Activated naive CD4-positive, alpha-beta T cell treated with anti-CD3 and anti-CD28 coated beads, Interleukin-2, amount 50 U/mL, for 72 hours (primary cell): ENCODE measurements at places on chromosomes 6 and 20.

DNA sequence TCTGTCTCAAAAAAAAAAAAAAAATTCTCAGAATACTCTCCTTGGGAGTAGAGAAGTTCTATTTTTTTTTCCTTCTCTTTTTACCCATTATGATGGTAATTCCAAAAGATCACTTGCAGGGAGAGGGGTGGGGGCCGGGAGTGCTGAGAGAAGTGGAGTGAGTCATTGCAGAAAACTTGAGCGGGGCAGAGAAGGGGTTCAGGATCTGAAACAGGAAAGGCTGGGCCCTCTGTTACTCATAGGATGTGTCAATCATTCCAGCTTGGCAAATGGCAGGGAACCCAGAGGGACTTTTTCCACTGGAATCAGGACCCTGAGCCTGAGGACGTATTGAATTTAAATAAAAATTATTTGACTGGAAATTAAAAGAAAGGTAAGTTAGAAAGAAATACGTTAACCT, 111.4 kb upstream of the ARMC2 start:
- DNase-seq = no peak

DNA sequence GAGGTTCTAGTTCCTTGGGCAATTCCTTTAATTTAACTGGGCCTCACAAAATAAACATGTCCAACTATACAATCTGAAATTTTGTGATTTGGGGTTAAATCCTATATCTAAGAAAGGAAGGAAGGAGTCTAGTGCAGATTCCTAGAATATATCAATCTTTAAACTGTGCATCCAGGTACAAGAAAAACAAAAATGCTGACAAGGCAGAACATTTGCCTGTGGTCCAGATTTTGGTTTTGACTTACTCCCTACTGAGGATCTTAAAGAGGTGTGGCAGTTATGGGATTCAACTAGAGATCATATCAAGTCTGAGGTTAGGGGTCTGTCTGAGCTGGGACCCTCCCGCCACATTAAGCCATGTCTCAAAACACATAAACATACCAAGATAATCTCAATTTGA, 17.7 kb upstream of the COX7A2 start:
- no peak for DNase-seq

GRCh38 chr6:111967131-111967530, 86.8 kb upstream of the CCN6 start:
- DNase-seq = no peak

GRCh38 chr6:109050012-109050411, 44.6 kb downstream of the SESN1 start:
- no peak for DNase-seq

DNA sequence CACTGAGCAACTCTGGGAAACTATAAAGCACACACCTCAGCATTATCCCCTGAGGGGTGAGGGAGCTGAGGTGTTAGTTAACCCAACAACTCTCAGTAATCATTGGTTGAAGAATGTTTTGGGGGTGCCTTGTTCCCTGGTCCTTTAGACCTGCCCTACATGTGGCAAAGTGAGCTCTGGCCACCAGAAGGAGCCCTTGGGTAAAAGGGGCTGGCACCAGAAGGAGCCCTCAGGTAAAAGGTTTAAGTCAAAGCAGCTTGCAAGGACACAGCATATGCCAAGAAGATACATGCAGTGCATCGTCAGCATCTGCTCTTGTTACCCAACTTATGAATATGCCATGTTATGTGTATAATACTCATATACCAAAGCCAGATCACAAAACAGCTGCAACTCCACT, 1081.7 kb downstream of the KIF16B start:
- no peak for DNase-seq
